ENCODE measurements at places on chromosomes 7 and 10. TPM values are rescaled to one million over a fixed set of nuclear protein-coding genes. Genes with fewer than 3 reads are reported as not detected.

ARL5B gene
- 8.3 TPM for total RNA-seq

C1QL3 gene
- total RNA-seq = not detected

SLC26A5 gene
- not detected for total RNA-seq

SYT15 gene
- total RNA-seq = 2.7 TPM

FAM131B gene
- 0.48 TPM for total RNA-seq

PRRT4 gene
- 0.41 TPM for total RNA-seq

EIF4EBP2 gene
- 13.4 TPM for total RNA-seq

PTN gene
- total RNA-seq = not detected

SYT15B gene
- 4.2 TPM for total RNA-seq

STRIP2 gene
- total RNA-seq = 6.5 TPM

OR6V1 gene
- total RNA-seq = not detected

ACSM6 gene
- total RNA-seq = not detected

RGS10 gene
- 47.9 TPM for total RNA-seq

CTAGE4 gene
- not detected for total RNA-seq

OR2A5 gene
- not detected for total RNA-seq

MSMB gene
- total RNA-seq = not detected

PNLIPRP3 gene
- total RNA-seq = not detected

ADAM12 gene
- total RNA-seq = 5.7 TPM

ZNF138 gene
- total RNA-seq = 3.3 TPM

CYP2C18 gene
- total RNA-seq = 0.07 TPM

ACHE gene
- 2.0 TPM for total RNA-seq

TCAF2 gene
- 0.36 TPM for total RNA-seq

TMEM178B gene
- total RNA-seq = 1.3 TPM

UNCX gene
- not detected for total RNA-seq

IFIT1 gene
- 5.4 TPM for total RNA-seq

ZPBP gene
- not detected for total RNA-seq

PHYHIPL gene
- total RNA-seq = 0.29 TPM

TMEM236 gene
- 0.12 TPM for total RNA-seq

C10orf105 gene
- not detected for total RNA-seq

SMKR1 gene
- 7.1 TPM for total RNA-seq

ITGB8 gene
- total RNA-seq = 1.0 TPM

RARRES2 gene
- total RNA-seq = not detected

PPP1R9A gene
- 4.9 TPM for total RNA-seq

SAMD9L gene
- total RNA-seq = 0.47 TPM

LRRC17 gene
- not detected for total RNA-seq

CALN1 gene
- total RNA-seq = not detected

GNGT1 gene
- not detected for total RNA-seq

FAM171A1 gene
- 26.2 TPM for total RNA-seq

JCAD gene
- 7.9 TPM for total RNA-seq

ELMO1 gene
- total RNA-seq = 2.2 TPM

IMPDH1 gene
- total RNA-seq = 88.5 TPM

NUTM2B gene
- 0.27 TPM for total RNA-seq

HYAL4 gene
- total RNA-seq = 0.08 TPM

NUTM2E gene
- 0.52 TPM for total RNA-seq

PON1 gene
- total RNA-seq = 0.34 TPM

GCK gene
- not detected for total RNA-seq

LBX1 gene
- not detected for total RNA-seq

MOGAT3 gene
- total RNA-seq = not detected

IFIT1B gene
- not detected for total RNA-seq

All from A549 treated with CpdA at 1 μM for 4 hours (cell line).